ENCODE measurements at places on chromosomes 2 and 18.

GRCh38 chr2:201735486-201735885 lies 37.0 kb upstream of the MPP4 start:
- no peak for DNase-seq

GRCh38 chr2:85949280-85949679 lies 60.5 kb upstream of the ST3GAL5 start:
- no peak for DNase-seq

GRCh38 chr2:100396483-100396882 lies 21.0 kb downstream of the CHST10 start:
- DNase-seq = no peak

DNA sequence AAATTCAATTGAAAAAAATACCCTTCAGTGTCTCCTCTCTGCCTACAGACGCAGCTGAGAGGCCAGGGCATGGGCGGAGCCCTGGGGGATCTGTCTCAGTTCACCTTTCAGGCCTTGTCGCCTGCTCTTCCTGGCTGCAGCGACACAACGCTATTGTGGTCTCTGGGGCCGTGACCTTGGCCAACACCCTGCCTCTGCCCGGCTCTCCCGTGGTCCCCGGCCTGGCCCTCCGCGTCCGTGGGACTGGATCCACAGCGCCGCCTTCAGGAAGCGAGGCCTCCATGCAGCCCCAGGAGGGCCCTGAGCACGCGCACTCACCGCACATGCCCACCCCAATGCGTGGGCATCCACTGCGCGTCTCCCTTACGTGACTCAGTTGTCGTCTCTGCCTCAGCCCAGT lies 81.1 kb downstream of the MRPS9 start:
- no peak for DNase-seq

- no peak for DNase-seq
These were observed 111.9 kb upstream of the SYT4 start for GRCh38 chr18:43389163-43389562.

DNA sequence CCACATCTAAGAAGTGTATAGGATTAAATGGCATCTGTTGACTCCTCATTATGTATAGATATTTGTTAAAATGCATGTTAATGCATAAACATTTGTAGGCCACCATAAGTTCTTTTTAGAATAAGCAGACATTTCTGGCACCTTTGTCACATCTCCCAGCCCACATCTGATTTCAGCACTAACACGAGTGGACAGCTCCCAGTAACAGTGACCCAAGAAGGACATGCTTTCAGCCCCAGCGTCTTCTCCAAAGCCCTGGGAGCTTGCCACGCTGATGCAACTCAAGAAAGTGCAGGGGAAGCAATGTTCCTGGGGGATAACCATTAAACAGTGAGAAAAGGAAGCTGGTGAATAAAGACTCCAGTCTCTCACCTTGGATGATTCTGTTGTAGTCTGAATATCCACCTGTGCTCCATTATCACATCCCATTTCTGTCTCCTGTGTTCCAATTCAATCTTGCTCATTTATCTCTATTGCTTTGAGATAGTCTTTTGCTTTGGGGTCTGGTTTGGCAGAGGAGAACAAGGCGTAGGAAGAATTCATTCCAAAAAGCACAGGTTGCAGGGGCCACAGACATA lies 182.6 kb upstream of the THSD7B start:
- no peak for DNase-seq

GRCh38 chr2:216632952-216633615 lies at the start of gene IGFBP2:
Gene IGFBP2, plus strand, starts transcription at chr2:216633420. Its CDS starts 104 bp downstream, at chr2:216633524.
- no peak for DNase-seq

DNA sequence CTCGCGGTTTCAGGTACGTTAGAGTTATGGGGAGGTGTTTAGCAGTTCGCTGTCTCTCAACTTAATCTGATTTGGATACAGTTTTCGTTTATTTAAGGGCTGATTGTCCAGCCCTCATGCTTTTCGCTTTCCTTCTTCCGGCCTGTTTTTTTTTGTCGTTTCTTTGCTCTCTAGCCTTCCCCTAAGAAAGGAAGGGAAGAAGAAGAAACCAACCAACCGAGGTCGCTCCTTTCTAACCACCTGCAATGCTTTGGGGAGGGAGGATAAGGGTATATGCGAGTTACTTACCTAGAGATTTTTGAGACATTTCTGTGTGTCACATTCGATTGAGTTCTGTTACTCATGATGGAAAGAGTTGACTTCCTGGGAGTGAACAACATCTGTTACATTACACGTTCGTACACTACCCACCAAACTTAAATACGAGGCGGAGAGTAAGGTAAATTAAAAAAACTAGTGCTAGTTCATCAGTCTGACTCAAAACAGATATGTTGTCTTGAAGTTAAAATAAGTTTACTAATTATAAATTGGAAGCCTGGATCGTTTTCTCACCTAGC lies 918 bp downstream of the EIF5B start:
- no peak for DNase-seq

- DNase-seq = no peak
These were observed 41.3 kb downstream of the RALB start for GRCh38 chr2:120294008-120294340.

GRCh38 chr2:26805241-26805676 lies 19.4 kb downstream of the CENPA start:
- DNase-seq = peak; percentile 46

DNA sequence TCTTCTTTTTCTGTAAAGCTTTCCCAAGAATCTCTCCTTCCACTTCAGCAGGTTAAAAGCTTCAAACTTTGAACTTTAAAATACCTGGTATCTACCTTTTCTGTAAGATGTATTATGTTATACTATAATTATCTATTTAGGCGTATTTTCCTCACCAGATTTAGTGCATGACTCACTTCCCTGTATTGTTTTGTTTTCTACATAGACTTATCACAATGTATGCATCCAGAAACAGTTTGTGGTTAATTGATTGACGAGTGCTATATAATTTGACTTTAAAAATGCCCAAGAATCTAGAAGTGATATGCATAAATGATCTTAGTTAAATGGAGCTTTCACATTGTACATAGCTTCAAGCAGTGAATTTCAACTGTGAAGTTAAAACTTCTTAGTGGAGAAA lies 473.9 kb upstream of the CDH2 start:
- DNase-seq = no peak

- no peak for DNase-seq
These were observed 24.3 kb downstream of the NCAPH start for GRCh38 chr2:96359866-96360265.

DNA sequence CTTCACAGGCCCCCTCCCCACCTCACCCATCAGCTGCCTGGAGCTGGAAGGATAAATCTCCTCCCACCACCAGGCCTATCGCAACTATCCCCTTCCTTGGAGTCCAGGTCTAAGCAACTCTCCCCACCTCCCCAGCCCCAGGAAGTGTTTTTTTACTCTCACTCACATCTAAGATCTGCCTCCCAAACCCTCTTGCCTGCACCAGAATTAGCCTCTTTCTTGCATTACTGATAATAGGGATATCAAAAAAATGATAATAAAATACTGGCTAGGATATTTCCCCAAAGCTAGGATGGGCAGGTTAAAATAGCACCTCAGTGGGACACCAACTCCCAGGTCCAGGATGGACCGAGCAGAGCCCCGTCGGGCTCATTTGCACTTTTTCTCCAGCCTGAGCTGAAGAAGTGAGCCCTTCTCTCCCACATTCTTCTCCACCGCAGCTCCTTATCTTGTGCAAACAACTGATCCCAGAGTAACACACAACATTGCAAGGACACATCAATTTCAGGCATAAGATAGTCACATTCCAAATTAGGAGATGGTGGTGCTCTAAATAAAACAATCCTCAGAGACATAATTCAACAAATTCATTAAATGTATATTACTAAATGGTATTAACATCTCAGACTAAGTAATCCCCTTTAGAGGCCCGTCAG lies 17.7 kb upstream of the CIB4 start:
- DNase-seq = no peak

GRCh38 chr2:8836971-8837794 lies at the start of gene KIDINS220:
Gene KIDINS220, minus strand, starts transcription at chr2:8837613. Its CDS starts 10,520 bp downstream, at chr2:8827093.
- DNase-seq = no peak

- no peak for DNase-seq
These were observed 4.2 kb upstream of the SIX2 start for GRCh38 chr2:45013229-45014015.

DNA sequence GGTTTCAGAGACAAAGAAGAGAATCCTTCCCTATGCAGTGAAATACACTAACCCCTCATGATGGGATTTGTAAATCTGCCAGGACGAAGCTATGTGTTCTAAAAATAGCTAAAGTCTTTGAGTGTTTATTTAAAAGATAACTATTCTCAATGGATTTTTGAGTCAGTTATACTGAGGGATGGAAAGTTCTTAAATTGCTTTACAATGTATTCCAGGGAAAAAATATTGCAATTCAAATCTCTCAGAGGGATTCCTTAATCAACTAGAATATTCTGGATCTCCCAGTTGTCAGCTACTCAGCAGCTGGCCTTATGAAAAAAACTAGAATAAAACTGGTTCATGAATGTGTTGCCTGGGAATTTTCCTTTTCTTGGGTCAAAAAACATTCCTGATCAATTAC lies 312.4 kb downstream of the PLCL1 start:
- DNase-seq = no peak

GRCh38 chr2:223811757-223812156 lies 25.6 kb downstream of the AP1S3 start:
- DNase-seq = peak; percentile 28

GRCh38 chr2:67414867-67415266 lies 17.7 kb downstream of the ETAA1 start:
- DNase-seq = no peak

- DNase-seq = no peak
These were observed 75.5 kb upstream of the CABLES1 start for GRCh38 chr18:23059541-23060465.

DNA sequence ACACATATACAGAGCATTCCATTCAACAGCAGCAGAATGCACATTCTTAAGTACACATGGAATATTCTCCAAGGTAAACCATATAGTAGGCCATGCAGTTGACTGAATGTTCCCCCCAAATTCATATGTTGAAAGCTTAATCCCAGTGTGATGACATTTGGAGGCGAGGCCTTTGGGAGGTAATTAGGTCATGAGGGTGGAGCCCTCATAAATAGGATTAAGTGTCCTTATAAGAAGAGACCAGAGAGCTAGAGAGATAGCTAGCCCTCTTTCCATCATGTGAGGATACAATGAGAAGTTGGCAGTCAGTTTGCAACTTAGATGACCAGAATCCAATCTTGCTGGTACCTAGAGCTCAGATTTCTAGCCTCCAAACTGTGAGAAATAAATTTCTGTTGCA lies 27.6 kb downstream of the TMEM185B start:
- DNase-seq = no peak

- DNase-seq = peak; percentile 87
These were observed 120.9 kb upstream of the COL3A1 start for GRCh38 chr2:188853307-188853706.

GRCh38 chr2:222146488-222146887 lies 152.3 kb downstream of the PAX3 start:
- DNase-seq = no peak

- DNase-seq = no peak
These were observed 74.8 kb upstream of the SLC39A10 start for GRCh38 chr2:195582188-195582587.

- no peak for DNase-seq
These were observed 144.8 kb upstream of the GPC1 start for GRCh38 chr2:240290432-240291336.

DNA sequence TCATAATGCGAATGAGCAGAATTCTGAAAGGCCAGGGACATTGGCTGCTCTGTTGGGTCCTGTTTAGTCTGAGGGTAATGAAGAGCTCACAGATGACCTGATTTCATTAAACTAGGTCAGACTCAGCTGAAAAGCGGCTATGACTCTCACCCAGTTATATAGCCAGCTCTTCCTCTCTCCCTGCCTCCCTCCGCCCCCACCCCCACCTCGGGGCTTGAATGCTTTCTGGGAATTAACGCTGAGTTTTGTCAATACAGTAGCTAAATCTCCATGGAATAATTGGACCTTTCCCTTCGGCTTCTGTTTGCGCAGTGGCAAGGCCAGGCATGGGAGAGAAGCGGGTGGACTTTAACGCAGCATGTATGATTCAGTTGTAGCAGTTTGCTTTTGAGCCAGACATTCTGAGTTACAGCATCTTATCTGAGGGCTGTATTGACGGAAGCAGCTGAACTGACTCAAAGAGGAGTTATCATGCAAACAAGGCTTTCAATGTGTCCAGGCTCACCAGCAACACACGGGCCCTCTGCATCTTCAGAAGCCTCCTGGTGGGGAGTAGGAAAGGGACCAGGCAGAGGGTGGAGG lies 110.6 kb downstream of the MYCN start:
- DNase-seq = no peak

DNA sequence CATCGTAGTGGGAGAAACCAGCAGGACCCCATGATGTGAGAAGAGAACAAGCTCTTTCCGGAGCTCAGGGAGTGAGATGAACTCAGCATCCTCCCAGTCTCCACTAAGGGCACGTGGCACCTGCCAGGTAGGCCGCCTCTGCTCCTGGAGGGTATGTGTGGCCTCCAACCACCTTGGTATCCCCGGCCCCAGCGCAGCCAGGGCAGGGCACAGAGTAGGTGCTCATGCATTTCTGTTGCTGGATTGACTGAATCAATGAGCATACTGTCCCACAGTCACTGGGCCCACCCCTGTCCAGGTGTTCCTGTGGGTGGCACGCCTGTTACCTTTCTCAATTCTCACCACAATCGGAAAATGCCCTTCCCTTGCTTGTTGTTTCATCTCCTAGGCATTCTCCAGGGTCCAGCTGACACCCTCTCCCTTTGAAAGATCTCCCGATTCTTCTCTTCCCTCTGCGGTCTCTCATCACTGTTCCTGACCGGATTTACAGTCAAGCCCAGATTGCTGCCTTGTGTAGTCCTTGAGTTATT lies 138.5 kb upstream of the SMAD2 start:
- no peak for DNase-seq

DNA sequence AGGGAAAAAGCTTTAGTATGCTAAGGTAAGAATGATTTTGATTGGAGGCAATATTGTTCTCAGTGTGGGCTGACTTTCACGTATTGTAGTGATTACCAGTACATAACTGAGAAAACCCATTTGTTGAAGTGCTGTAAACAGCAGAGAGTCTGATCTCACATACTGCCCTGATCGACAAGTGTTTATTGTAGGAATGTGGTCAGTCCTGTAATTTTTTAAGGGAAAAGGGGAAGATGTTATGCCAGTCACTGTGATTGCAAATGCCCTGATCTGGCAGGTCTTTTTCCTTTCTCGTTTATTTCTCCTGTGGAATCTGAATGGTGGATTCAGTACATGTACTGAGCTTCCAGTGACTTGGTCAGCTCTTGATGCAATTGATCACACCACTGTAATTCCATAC lies 11.5 kb downstream of the SPATS2L start:
- DNase-seq = no peak
